ENCODE measurements at places on chromosomes 2 and 18. TPM values are rescaled to one million over a fixed set of nuclear protein-coding genes. Genes with fewer than 3 reads are reported as not detected.

GRCh38 chr2:85457877-85458316 lies 39.4 kb downstream of the SH2D6 start:
- no peak for DNase-seq

- DNase-seq = no peak
Observed at GRCh38 chr2:160203007-160203406, 2.9 kb upstream of the ITGB6 start.

The ACVR1C gene
- total RNA-seq = not detected

- DNase-seq = no peak
Observed at GRCh38 chr18:64659196-64659595, 510.3 kb upstream of the LINC00305 start.
